EL (cell line): ENCODE measurements at places on chromosomes 4 and X.

DNA sequence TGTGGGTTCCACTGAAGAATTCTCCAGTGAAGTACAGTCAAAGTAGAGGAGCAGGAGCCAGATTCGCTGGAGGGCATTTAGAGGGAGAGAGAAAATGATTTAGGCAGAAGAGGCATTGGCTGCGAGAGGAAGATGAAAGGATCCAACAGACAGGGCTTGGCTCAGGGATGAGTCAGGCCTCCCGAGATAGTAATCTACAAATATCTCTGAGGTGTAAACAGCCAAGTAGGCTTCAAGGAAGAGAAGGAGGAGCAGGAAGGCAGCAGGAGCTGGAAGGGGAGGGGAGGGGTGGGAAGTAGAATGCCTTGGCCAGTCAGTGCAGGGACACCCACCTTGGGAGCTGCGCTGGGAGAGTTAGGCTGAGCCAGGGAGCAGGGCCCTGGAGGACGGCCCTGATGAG is 55.5 kb downstream of the PJA1 start:
- DNase-seq: peak; percentile 90

- DNase-seq: peak; percentile 67
Observed at GRCh38 chrX:53048169-53049126, at the start of gene GPR173. Gene GPR173, plus strand, starts transcription at chrX:53048789. Its CDS starts 27,833 bp downstream, at chrX:53076622.

DNA sequence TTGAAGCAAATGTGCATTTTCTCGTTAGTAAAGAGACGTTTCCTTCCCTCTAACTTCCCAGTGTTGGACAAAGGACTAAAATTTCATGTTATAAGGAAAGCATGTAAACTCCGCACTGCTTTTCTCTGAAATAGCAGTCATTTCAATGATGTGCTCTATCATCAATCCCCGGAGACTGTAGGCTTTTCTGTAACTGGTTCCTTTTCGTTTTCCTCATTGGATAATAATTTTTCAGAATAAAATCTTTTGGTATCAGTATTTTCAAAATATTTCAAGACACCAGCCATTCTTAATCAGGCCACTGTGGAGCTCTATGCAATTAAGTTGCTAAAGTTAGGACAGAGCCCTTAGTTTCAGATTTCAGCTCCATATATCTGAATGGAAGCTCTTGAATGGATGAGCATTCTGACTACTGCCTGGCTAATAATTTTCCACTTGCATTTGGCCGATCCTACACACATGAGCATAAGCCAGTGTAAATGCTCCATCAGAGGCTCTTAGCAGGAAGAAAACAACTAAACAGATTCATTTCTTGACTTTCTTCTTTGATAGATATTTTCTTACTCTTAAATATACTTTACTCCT is 157.7 kb downstream of the CHIC2 start:
- no peak for DNase-seq

DNA sequence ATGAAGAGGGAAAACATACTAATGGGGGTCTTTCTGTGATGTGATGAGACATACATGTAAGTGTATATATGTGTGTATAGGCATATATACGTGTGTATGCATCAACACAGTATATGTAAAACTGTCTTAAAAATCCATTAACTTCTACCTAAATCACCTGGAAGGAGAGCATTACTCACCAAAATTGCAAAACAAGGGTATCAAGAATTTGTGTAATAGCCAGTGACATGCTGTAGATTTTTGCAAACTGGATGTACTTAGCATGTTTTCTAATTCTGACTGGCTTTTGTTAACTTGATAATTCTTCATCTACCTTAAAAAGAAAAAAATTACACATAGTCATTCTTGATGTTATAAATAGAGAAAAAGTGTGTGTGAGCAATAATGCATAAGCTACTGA is 104.7 kb downstream of the PRRG1 start:
- DNase-seq: no peak

GRCh38 chr4:174183259-174183658 is 100.2 kb downstream of the FBXO8 start:
- DNase-seq: no peak

GRCh38 chr4:16237715-16238114 is 11.4 kb upstream of the TAPT1 start:
- no peak for DNase-seq

DNA sequence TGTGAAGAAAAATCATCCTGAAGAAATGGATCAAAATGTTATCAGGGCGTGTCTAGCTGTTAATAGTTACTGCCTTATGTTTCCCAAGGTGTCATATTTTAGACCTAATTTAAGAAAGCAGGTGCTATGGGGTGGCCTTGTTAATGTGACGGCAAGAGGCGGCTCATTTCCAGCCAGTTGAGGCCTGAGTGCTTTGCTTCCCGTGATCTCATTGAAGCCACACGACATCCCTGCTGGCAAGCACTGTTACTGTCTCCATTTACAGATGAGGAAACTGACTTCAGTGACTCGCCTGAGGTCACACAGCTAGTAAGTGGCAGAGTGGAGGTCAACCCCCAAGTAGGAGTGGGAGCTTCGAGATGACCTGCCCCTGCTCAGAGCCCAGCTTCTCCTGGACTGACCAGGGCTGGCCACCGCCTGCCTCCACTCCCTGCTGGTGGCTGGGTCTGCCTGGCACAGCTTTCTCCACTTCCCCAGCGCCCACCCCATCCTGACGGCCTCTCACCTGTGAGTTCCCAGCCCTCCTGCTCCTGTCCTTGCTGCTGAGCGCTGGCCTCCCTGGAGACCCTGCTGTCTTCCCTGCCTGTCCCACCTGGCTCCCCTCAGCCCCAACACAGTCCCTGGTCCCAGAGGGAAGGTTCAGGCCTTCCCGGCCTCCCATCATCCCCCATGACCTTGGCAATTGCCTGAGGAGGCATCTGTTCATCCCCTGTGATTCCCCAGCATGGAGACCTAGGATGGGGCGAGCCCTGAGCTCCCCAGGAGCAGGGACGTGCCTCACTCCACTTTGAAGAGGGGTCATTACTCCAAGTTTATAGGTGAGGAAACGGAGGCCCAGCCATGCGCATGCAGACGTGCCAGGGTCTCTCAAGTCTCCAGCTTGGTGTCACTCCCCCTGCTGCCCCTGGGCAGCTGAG is 47.7 kb upstream of the SORCS2 start:
- DNase-seq: no peak

GRCh38 chrX:46575991-46576392 is 2.4 kb downstream of the CHST7 start:
- peak; percentile 40 for DNase-seq

GRCh38 chrX:56728752-56729151 is 291 bp upstream of the NBDY start:
- DNase-seq: peak; percentile 18
